Activated CD8-positive, alpha-beta memory T cell treated with anti-CD3 and anti-CD28 coated beads, Interleukin-2, amount 10 ng/mL, durations not matched to agents 7 days and 5 days (primary cell): ENCODE measurements at places on chromosomes 11 and 22. TPM values are rescaled to one million over a fixed set of nuclear protein-coding genes. Genes with fewer than 3 reads are reported as not detected.
A peak's percentile ranks its signal among the peaks of the same experiment; 100 is the strongest.

GRCh38 chr11:101397979-101398378, 185.8 kb downstream of the TRPC6 start:
- no peak for DNase-seq

- DNase-seq = no peak
These were observed 13.8 kb downstream of the JAML start for GRCh38 chr11:118211006-118211405.

DNA sequence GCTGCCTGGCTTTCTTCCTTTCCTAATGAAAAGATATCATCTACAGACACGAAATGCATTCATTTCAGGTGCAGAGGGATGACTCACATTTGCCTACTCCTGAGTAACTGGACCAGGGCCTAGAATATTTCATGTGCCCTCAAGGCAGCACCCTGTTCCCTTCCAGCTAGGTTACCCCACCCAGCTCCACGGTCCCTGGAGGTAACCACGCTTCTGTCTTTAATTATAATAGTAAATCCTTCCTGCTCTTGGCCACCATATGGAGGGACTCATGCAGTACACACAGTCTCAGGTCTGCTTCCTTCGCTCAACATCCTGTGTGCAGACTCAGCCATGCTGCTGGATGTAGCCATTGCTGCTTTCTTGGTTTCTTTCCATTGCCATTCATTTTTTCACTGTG, 22.3 kb downstream of the DHCR7 start:
- DNase-seq = no peak

DNA sequence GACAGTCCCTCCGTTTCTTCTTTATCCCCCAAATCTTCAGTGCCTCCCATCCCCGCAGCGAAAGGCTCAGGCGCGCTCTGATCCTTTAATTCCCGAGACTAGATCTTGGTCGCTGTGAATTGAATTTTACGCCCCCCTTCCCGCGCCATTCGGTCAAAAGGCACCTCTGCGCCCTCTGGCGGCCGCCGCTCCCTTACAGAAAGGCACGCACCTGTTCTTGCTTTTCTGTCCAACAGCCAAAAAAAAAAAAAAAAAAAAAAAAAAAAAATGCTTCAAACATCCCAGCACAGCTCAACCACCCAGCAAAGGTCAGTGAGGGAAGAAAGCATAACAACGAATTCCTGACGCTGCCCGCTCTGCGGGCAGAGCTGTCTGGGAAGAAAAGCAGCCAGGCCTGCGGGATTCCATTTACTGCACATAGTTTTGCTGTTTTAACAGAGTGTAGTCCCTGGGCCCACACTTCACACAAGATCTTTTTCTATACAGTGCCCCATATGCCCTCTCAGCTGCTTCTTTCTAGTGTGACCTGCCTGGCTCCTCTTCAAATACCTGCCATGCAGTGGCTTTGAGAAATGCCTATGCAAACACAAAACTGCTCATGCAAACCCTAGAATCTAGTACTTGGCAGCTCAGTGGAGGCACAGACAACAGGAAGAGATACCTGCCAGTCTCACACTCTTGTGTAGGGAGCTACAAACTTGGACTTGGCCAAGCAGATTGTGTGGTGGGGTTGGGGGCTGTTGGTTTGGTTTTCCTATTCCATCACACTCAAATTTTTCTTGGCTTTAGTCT, 1.3 kb upstream of the ESAM start:
- peak; percentile 87 for DNase-seq

GRCh38 chr11:60390419-60390818, 5.8 kb upstream of the MS4A14 start:
- no peak for DNase-seq

DNA sequence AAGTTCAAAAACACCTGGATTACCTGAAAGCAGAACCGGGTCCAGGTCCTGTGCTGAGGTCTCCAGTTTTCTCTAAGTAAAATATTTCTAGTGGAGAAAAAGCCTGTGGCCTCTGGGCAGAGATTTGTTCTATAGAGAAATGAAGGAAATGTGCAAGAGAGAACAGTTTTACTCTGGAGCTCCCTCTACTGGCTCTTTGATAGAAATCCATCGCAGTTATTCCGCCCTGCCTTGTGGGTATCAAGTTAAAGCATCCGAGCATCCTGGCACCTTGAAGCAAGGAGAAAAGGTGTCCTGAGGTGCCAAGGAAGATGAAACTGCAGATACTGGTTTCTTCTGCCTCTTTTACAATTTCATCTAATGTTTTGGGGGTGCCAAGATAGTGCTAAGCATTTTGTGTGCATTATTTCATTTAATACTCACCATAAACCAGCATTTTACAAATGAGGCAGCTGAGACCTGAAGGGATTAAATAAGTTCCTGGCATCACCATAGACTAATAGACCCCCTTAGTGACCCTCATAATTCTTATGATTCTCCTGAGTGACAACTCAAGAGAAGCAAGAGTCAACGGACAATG, 113.1 kb upstream of the HSD17B12 start:
- no peak for DNase-seq

DNA sequence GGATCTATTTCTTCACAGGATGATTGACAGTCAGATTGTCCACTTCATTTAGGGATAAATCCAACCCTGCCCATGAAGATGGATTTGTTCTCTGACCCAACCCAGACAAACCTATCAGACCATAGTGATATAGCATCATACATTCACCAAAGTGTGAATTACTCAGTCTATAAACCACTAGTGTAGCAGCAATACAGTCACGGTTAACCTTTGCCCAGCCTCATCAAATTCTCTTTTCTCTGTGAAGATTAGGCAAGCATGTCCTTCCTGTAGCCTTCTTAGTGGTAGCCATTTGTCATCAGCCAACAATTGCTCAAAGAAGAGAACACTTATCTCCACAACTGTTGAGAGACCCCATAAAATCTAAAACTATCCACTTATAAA, 14.4 kb upstream of the BIRC2 start:
- no peak for DNase-seq

- DNase-seq = no peak
These were observed 36.2 kb downstream of the UVRAG start for GRCh38 chr11:75851203-75851602.

GRCh38 chr11:69356703-69357457, 62.9 kb downstream of the MYEOV start:
- no peak for DNase-seq

GRCh38 chr11:115672412-115672811, 168.2 kb upstream of the CADM1 start:
- no peak for DNase-seq

DNA sequence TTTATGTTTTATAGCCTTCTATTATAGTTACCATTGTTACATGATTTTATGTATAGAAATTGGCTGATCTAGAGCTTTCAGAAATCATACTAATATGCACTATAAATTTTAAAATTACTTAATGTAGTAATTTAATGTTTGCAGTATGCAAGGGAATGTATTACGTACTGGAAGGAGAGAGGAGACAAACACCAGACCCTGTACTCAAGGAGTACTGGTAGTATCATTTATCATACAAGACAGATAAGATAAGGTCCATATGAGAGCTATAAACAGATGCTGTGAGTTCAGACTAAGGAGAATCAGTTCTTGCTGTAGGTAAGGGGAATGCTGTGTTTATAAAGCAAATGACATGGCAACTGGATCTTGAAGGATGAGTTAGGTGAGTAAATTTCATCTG, 765 bp downstream of the BCO2 start:
- no peak for DNase-seq

- DNase-seq = no peak
These were observed 16.3 kb downstream of the SUN2 start for GRCh38 chr22:38739300-38740055.

- DNase-seq = no peak
These were observed 13.4 kb downstream of the CSF2RB start for GRCh38 chr22:36926721-36927435.

DNA sequence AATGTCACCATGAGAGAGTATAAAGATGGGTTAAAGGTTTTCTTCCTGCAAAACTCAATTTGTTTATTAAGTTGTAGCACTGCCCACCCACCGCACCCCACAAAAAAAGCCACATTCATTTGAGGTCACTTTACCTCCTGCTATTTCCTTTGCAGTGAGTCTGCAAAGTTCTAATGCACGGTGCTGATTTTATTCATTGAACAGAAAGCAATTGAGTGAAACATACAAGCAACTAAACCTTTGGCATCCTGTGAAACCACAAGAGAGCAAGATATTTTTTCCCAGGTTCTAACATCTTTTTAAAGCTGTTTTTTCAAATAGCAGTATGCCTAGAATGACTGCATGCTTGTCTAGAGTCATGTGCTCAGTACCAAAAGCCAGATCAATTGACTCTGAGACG, 39.0 kb downstream of the RRAS2 start:
- peak; percentile 92 for DNase-seq

GRCh38 chr11:109885006-109885405, 208.2 kb upstream of the ZC3H12C start:
- no peak for DNase-seq

DNA sequence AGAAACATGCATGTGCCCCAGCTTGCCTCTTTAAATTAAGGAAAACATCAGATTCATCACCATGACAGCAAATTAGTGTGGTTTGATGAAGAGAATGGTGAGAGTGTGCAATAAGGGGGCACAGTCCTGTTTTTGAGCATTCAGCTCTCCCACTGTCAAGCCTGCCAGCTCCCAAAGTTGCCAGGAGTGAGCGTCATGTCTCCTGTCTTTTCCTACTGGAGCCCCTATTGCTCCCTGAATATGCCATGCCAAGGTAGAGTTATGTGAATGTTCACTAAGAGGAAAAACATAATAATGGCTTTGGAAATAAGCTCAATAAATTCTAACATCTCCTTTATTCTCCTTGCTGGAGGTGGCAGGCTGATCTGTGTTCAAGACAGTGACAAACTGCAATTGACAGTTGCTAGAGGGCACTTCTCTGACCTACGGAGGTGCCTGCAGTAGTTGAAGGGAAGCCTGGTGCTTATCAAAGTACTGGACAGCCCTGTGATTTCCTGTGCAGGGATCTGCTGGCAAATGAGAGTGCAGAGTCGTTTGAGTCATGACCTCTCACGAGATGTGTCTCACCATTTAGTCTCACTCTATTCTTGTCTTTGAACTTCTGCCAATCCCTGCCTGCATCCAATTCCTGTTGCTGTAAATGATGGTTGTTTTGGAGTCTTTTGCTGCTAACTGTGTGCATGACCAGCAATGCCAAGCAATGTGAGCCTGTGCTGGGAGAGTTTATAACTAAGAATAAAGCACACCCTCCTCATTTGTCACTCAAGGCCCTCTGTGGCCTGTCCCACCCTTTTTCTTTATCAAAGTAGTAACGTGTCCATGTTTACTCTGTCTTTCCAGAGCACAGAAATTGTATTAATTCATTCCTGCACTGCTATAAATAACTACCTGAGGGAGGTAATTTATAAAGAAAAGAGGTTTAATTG, 34.8 kb downstream of the MRGPRX2 start:
- DNase-seq = no peak

GRCh38 chr11:115653926-115654325, 149.7 kb upstream of the CADM1 start:
- no peak for DNase-seq

GRCh38 chr11:46247090-46247489, 30.4 kb upstream of the CREB3L1 start:
- DNase-seq = no peak

DNA sequence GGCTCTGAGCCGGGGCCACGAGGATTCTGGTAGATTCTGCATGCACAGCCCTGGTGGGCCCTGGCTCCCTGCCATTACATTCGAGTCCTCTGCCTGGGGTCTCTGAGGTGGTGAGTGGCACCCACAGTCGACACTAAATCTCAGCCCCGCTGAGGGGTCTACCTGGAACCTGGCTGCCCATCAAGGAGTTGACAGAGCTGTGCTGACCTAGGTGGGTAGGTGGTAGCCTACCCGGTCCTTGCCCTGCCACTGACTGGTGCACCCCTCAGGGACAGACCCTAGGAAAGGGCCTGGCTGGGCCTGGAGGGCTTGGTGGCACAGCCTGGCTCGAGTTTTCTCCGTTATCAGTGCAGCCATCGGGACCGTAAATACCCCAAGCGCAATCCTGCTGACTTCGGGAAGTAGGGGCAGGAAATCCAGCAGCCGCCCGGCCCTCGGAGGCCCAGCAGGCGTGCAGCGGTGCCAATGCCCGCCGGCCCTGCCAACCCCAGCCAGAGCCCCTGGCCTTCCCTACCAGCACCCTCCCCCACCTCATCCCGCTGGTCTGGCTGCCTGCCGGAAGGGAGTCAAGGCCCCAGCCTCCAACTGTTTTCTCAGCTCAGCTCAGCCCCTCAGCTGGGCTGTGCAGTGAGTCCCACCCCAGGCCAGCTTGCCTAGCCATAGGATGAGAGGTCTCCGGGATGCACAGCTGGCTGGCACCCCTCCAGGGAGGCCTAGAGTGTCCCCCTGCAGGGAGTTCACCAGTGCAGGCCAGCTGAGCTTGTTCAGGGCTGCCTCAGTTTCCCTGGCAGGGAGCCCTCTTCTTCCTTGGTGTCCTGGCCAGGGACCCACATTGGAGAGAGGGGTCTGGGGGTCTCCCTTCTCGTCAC, 80.4 kb upstream of the KCNQ1OT1 start:
- DNase-seq = peak; percentile 31

DNA sequence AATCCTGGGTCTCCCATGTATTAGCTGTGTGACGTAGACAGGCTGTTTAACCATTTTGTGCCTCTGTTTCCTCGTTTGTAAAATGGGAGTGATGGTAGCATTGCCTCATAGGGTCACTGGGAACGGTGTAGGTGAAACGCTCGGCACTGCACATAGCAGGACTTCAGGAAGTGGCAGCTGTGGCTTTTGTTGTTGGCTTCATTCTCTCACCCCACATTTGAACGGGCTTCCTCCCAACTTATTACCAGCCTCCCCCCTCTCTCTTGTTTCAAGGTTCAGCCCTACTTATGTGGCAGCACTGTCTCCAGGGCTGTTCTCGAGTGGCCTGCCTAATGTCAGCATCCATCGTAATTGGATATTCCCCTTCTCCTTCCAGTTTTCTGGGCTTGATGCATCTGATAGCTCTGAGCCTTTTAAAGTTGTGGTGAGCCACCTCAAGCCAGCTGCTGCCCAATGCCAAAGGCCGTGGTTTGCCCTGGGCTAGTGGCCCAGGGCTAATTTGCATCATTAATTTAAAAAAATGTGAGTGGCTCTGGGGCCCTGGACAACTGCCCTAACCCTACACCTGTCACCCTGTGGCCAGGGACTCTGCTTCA, 217.8 kb upstream of the TBCEL start:
- no peak for DNase-seq

GRCh38 chr11:35523331-35523768, 2.1 kb downstream of the PAMR1 start:
- DNase-seq = no peak

- DNase-seq = no peak
These were observed 121.2 kb downstream of the SIK3 start for GRCh38 chr11:116976941-116977570.

The OR10A2 gene
- total RNA-seq = not detected

The OR5T2 gene
- total RNA-seq = not detected

The OR6T1 gene
- not detected for total RNA-seq

The SCARF2 gene
- total RNA-seq = 0.54 TPM

The SLC5A1 gene
- total RNA-seq = not detected

The MPPED2 gene
- not detected for total RNA-seq

The RAPSN gene
- total RNA-seq = 0.79 TPM
